ENCODE measurements at places on chromosomes 6 and 20.

GRCh38 chr6:163098827-163099479 lies 315.6 kb upstream of the QKI start:
- DNase-seq = no peak

GRCh38 chr6:89974834-89975233 lies 80.6 kb downstream of the GJA10 start:
- DNase-seq = no peak

- no peak for DNase-seq
Observed at GRCh38 chr6:139996253-139996834, 621.9 kb upstream of the CITED2 start.

- peak; percentile 54 for DNase-seq
Observed at GRCh38 chr20:34268851-34269636, 27.8 kb downstream of the ASIP start.

- no peak for DNase-seq
Observed at GRCh38 chr20:33147299-33147698, 20.7 kb upstream of the BPIFA2 start.

- DNase-seq = no peak
Observed at GRCh38 chr6:111080698-111081097, 6.6 kb upstream of the SLC16A10 start.

Data from hepatic stellate cell (primary cell).